NCI-H2081 treated with DMSO at 0.1 percent for 48 hours (cell line): ENCODE measurements at places on chromosomes 6 and 20.

DNA sequence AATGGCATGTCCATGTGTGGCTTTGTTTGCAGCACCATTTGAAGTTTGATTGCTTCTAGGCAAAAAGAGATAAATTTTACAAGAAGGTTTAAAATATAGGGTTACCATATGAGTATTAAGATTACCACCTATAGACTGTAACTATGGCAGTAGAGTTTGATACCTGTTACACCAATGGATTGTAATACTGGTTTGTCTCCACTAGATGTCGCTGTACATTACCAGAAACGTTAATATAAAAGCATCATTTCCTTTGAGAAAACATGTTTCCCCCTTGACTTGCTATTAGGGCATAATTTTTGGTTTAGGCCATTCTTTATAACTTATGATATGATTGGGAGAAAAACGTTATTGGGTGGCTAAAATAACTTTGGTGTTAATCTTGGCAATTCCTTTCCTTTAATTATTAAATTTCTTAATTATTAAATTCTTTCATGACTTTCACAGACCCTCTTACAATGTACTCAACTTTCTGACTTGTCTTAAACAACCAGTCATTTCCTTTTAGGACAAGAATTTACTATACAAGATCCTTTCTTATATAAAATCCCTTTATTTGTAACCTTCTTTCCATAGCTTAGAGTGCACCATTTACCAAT, 42.8 kb downstream of the HLA-DPB1 start:
- peak; percentile 16 for DNase-seq

DNA sequence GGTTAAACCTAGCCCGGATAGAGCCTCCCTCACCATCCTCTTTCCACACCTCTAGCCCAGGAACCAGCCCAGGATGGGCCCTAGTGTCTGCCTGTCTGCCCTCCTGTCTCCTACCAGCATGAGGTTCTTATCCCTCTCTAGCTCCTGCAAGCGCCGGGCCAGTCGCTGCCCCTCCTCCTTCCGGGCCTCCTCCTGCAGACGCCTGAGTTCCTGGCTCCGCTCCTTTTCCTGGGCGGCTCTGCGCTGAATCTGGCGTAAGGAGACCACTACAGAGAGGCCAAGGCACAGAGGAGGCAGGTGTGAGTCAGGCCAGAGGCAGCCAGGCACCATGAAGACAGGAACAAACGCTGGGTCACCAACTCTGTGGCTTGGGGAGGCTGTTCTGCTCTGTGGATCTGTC, 4.3 kb upstream of the PSORS1C2 start:
- DNase-seq: no peak

DNA sequence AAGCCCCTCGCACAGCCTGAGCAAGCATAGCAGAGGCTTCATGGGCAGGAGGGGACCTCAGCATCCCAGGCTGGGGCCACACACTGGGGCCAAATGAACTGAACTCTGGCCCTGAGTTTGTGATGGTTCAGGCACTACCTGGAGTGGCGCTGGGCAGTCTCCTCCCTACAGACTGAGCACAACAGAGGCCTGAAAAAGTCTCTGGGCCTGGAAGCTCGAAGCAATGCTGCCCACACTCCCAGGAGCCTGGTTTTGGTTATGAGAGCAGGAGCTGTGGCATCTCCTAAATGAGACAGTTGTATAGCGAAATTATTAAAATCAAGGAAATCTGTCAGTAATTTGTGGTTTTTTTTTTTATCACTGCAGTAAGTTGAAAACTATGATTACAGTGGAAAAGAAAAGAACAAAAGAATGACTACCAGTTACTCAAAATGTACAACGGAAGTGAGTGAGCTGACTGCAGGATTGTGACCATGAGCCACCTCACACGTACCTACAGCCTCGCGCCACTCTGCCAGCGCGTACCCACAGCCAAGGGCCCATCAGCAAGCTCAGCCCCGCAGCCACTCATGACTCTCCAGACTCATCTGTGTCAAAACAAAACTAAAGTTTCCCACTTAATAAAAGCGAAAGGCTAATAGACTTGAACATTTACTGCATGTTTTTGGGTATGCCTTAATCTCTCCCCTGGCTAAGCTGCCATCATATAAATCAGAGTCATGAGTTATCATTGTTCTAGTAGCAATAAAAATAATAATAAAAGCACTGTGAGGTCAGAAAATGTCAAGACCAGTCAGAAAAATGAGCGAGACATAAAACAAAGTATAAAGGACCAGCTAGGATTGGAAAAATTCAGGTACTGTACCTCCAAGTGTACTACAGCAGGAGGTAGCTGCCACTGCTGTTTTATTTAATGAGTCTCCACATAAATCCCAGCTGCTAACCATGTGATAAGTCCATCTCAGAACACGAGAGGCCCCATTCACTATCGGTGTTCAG, 177.0 kb downstream of the FOXC1 start:
- DNase-seq: no peak

DNA sequence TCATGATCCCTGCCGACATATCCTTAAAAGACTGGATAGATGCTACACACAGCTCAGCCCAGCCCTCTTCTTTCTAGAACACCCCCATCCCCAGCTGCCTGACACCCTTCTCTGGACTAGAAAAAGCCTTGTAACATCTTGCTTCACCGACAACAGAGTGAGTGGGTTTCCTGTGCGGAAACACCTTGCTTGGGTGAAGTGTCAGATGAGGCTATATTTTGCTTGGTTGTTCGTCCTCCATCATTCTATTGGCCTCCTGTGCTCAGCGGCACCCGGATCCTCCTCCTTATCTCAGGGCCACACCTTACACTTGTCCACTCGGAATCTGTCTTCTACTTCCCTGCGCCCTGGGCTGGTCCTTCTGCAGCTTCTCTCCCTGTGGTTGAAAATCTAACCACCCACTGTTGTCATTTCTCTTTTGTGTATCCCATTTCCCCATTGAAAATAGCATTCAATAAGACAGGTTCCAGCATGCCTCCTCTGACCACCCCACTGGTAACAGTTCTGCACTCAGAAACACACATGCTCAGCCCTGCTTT, 101.3 kb upstream of the MLN start:
- DNase-seq: no peak

GRCh38 chr20:40497899-40498691, 190.9 kb downstream of the MAFB start:
- no peak for DNase-seq

GRCh38 chr20:53664121-53664520, 70.5 kb upstream of the ZNF217 start:
- no peak for DNase-seq

GRCh38 chr20:32553618-32554017, 31.5 kb downstream of the NOL4L start:
- DNase-seq: no peak

- no peak for DNase-seq
Observed at GRCh38 chr6:39223555-39223954, 5.7 kb downstream of the KCNK5 start.

DNA sequence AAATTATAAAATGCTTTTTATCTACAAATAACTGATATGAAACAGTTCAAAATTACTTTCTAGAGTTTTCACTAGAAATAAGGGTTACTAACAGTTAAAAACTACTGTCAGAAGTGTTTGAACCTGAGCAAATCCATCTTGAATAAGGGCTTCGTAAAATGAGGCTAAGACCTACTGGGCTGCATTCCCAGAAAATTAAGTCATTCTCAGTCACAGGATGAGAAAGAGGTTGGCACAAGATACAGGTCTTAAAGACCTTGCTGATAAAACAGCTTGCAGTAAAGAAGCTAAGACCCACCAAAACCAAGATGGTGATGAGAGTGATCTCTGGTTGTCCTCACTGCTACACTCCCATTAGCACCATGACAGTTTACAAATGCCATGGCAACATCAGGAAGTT, 93.7 kb downstream of the PLG start:
- DNase-seq: no peak

GRCh38 chr20:24699321-24700165, 230.1 kb downstream of the SYNDIG1 start:
- DNase-seq: no peak

GRCh38 chr6:36753671-36754405, 56.2 kb downstream of the RAB44 start:
- DNase-seq: no peak

DNA sequence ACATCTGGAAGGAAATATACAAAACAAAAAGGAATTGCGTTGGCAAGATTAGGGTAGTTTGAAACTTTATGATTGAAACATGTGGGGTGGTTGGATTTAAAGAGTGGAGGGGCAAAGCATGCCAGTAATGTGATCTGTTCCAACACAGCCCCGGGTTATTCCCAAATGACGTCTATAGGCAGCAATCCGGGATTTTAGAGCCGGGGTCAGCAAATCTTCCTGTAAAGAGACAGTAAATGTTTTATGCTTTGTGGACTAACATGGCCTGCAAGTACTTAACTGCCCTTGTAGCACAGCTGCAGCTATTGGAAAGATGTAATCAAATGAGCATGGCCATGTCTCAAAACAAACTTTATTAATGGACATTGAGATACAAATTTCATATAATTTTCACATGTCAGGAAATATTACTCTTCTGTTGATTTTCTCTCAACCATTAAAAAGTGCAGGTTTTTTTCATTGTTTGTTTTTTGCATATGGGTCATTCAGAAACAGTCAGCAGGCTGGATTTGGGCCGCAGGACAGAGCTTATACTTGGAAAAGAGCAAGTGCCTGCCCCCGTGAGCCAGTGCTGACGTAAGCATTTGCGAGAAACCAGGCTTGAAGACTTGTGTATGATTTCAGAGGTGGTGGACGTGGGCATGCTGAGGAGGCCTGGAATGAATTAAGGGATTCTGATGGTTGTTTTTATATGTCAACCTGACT, 136.5 kb downstream of the DOK5 start:
- no peak for DNase-seq

DNA sequence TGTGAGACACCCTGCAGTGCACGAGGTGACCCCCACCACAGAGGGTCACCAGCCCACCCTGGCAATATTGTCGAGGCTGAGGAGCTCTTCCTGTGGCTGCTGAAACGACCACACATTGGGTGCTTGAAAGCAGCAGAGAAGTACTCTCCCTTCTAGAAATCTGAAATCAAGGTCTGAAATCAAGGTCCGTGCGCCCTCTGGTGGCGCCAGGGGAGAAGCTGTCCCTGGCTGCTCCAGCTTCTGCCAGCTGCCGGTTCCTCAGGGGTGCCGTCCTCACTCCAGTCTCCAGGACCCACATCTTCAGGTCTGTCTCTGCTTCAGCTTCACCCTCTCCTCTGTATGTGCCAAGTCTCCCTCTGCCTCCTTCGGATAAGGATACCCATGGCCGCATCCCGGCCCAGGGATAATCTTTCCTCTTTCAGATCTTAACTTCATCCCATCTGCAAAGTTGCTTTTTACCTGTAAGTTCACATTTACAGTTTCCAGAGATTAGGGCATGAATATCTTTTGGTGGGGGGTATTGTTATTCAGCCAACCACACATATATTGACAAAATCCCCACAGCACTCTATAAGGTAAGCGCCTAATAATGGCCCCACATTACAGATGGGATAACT, 108.3 kb upstream of the PHACTR3 start:
- no peak for DNase-seq

DNA sequence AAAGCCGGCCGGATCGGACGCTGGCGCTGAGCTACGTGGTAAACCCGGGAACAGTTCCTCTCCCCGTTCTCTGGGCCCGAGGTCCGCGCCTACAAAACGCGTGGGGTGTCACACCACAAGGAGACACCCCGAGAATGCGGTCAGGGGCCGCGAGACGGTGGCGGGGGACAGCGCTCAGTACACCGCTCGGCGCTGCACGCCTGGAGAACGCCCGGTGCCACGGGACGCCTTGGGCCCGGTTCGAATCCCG, 670 bp downstream of the NCOA5 start:
- no peak for DNase-seq

DNA sequence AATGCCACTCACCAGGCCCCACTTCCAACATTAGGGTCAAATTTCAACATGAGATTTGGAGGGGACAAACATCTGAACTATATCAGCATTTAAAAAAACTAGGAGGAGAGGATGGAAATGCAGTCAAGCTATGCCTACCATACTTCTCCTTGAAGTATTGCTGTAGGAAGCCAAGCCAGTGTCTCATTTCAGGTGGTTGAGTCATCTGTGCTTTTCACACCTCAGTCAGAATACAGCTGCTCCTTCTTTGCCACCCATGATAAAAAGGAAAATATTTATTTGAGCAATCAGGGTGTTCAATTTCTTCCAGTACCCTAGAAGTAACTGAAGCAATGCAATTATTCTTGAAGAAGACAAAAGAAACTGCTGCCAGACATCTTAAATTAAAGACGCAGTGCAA, 47.0 kb upstream of the EEF1E1 start:
- DNase-seq: no peak

GRCh38 chr20:51803148-51803854, 980 bp upstream of the SALL4 start:
- DNase-seq: no peak

DNA sequence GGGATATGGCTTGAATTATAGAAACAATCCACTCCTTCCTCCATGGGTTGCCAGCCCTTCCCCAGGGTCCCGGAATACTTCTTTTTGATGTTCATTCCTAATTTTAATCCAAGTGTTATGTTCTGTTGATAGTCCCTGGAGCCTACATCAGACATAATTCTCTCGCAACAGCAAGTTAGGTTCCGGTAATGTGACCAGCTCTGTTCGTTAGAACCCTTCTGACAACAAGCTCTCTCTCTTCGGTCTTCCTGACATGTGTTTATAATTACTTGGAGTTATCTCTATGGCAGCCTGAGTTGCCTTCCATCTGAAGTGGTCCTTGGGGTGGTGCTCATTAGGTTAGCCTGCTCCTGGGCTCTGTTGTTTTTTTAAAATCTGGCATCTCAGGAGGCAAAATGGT, 506.9 kb upstream of the JARID2 start:
- no peak for DNase-seq

- peak; percentile 82 for DNase-seq
Observed at GRCh38 chr20:18466894-18467730, at the start of the genes DZANK1 and POLR3F. DZANK1 (minus strand) TSS chr20:18467030; CDS start chr20:18465358, 1,672 bp downstream. POLR3F (plus strand) TSS chr20:18467390; CDS start chr20:18467507, 117 bp downstream.

DNA sequence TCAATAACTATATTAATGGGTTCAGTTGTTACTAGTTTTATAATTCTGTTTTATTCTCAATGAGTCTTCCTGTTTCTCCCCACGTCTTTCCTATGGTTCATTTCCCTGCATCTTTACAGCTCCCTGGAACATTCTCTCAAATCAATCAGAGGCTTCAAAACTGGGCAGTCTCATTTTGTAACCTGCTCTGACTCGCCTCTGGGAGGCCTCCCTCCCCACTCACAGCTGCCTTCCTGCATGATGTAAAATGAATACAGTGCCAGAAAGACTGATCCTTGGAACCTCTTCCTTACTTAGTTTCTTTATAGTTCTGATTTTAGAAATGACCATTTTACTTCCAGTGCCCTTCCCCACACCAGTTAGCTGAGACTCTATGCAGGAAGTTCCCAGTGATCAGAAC, 103.9 kb downstream of the ESR1 start:
- no peak for DNase-seq

DNA sequence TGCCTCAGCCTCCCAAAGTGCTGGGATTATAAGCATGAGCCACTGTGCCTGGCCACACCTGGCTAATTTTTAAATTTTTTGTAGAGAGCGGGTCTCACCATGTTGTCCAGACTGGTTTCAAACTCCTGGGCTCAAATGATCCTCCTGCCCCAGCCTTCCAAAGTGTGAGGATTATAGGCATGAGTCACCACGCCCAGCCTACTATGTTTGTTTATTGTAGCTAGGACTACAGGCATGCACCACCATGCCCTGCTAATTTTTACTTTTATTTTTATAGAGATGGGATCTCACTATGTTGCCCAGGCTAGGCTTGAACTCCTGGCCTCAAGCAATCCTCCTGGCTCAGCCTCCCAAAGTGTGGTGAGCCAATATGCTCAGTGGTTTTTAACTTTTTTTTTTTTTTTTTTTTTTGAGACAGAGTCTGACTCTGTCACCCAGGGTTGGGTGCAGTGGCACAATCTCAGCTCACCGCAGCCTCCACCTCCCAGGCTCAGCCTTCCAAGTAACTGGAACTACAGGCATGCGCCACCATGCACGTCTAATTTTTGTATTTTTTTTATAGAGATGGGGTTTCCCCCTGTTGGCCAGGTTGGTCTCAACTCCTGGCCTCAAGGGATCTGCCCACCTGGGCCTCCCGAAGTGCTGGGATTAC, 12.0 kb upstream of the DDX43 start:
- no peak for DNase-seq
